ENCODE measurements at places on chromosomes 4 and X.
A peak's percentile ranks its signal among the peaks of the same experiment; 100 is the strongest.

DNA sequence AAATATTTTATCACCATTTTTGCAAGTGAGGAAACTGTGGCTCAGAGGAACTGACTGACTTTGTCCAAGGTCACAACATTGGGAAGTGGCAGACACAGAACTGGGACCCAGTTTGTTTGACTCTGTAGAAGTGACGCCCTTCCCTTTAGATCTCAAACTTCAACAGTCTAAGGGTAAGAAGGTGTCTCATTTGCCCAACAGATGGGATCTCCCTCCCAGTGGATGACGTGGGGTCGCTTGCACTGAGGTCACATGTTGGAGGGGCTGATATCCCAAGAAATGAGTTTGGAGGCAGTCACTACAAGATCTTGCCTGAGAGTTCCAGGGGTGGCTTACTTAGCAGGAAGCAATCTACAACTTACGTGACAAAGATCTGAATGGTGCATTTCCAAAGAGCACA, 172.5 kb upstream of the GPC4 start:
- no peak for DNase-seq

DNA sequence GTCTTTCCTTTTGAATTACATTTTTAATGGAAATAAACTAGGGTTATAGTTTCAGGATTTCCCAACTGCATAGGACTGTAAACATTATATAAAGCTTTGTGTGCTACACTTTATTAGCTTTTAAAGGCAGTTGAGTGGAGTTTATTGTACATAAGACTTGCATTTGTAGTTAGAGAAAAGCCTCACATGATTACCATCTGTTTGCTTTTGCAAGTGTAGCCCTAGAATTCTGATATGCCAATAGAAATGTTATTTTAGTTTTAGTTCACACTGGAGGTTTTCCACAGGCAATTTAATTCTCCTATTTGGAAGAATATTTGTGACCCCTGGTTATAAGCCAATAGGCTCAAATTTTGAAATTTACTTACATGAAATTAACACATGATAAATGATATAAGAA, 41.3 kb upstream of the ANK2 start:
- DNase-seq: no peak

DNA sequence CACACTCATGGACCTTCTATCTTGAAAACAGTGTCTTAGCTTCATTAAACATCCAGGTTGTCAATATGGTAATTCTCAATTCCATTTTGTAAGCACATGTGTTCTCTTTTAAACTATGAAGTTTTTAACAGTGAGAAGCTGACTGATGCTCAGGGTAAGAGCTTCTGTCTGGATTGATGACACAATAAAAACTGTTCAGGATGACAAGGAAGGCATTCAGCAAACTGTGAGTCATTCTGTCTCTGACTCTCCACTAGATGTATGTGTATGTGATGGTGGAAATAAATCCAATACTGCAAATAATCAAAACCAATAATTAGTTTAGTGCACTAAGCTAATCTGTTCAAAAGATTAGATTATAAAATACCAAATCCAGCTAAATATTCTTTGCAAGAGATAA, 115.3 kb upstream of the ARX start:
- DNase-seq: no peak

DNA sequence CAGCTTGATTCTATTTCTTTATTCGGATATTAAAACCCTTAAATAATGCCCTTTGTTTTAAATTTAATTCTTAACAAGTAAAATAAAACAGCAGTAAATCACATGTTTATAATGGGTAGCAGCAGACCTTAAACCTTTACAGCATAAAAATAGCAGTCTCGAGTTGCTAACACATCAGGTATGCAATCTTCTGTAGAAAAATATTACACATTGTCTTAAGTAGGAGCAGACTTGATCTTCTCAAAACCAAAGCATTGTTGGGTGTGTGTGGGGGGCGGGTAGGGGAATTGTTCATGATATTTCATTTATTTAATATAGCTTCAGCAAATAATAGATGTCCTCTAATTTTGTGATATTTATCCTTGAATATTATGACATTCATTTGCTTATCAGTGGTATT, 331.4 kb downstream of the PCDH7 start:
- DNase-seq: no peak

DNA sequence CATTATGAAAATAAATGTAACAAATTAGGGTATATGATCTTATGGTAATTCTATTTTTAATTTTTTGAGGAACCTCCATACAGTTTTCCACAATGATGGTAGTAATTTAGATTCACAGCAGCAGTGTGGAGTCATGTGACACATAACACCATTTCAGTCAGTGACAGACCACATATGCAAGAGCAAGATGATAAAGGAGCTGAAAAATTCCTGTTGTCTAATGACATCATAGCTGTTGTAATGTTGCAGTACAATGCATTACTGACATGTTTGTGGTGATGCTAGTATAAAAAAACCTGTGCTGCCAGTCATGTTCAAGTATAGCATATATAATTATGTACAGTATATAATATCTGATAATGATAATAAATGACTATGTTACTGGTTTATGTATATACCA, 28.5 kb downstream of the EMCN start:
- DNase-seq: no peak

DNA sequence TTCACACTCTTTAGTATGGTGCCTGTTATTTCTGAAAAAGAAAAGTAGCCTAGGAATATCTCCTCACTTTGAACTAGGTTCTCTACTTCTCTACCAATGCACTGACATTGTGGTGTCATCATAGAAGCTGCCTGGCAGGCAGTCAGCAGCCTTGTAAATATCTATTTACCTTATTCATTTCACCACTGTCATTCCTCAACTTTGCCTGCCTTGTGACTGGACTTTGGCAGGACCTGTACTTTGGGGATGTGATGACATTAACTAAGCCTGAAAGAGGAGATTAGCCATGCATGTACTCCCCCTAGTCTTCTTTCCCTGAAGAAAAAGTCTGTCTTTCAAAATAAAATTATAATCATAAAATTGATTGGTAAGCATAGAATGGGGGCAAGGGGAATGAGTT, 207.2 kb downstream of the ARAP2 start:
- no peak for DNase-seq

- no peak for DNase-seq
These were observed 985.1 kb upstream of the SLIT2 start for GRCh38 chr4:19266566-19266965.

GRCh38 chr4:105911426-105911825, 16.2 kb downstream of the NPNT start:
- DNase-seq: no peak

DNA sequence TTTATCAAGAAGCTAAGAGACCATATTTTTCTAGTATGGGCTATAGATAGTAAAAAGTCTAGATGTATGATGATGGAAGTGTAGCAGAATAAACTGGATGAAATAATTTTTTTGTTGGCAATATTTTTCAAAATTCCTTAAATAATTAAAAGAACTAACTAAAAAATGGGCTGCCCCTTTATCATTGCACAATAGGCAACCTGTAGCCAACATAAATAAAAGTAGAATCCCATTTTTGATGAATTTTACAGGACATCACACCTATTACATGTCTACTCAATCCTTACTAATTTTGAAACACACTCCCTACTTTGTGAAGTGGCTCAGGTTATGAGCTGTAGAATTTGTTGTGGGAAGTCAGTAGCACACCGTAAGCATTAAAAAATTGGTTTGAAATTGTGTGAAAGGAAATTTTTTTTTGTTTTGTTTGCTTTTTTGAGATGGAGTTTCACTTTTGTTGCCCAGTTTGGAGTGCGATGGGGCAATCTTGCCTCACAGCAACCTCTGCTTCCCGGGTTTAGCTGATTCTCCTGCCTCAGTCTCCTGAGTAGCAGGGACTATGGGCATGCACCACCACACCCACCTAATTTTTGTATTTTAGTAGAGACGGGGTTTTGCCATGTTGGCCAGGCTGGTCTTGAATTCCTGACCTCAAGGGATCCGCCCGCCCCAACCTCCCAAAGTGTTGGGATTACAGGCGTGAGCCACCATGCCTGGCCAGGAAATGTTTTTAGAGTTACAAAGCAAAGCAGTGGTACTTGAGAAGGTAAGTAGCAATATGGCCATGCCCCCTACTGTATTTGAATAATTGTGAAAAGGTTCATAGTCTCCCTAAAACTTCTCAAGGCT, 8.9 kb upstream of the RUFY3 start:
- no peak for DNase-seq

DNA sequence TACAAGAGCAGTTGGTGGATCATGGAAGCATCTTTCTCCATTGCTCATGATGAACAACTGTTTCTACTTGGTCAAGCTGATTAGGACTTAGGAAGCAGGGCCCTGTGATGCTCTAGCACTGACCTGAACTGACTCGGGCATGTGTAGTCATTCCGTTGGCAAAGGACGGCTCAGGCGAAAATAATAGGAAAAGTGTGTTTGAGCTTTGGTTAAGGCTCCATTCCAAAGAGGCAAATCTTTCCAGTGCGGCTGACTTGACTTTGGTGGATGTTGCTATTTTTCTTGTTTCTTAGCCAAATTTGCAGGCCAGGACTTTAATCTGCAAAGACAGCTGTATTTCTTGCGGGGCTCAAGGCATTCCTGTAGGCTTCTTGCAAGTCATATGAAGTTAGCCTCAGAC, 39.5 kb downstream of the ZNF518B start:
- no peak for DNase-seq

GRCh38 chr4:66769441-66769840, 775.9 kb downstream of the CENPC start:
- DNase-seq: no peak

GRCh38 chr4:40916880-40917279, 167.1 kb downstream of the NSUN7 start:
- DNase-seq: peak; percentile 27

DNA sequence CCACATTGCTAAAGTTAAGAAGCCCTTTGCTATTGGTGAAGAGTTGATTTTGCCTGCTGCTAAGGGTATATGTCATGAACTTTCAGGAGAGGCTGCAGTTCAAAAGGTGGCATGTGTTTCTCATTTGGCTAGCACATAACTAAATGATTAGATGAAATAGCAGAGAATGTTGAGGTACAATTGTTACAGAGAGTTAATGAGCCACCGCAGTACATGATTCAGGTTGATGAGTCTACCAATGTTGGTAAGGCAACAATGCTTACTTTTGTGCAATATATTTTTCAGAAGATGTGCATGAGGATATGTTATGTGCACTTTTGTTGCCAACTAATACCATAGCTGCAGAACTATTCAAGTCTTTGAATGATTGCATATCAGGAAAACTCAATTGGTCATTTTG, 21.1 kb upstream of the CXCL2 start:
- DNase-seq: no peak
